ENCODE measurements at places on chromosomes 3 and 15.

GRCh38 chr3:157247391-157247790 is 87.4 kb upstream of the CCNL1 start:
- DNase-seq: no peak
- H3K27me3 ChIP-seq: no peaks in the 10 kb centered on the region
- H3K27ac ChIP-seq: no peak overlapping the region

- no peak overlapping the region for H3K4me3 ChIP-seq
- DNase-seq: no peak
- H3K27ac ChIP-seq: no peak overlapping the region
- H3K4me1 ChIP-seq: no peaks in the 10 kb centered on the region
- H3K36me3 ChIP-seq: no peaks in the 10 kb centered on the region
Measured at GRCh38 chr3:117499189-117499870, 789.8 kb downstream of the TUSC7 start.

DNA sequence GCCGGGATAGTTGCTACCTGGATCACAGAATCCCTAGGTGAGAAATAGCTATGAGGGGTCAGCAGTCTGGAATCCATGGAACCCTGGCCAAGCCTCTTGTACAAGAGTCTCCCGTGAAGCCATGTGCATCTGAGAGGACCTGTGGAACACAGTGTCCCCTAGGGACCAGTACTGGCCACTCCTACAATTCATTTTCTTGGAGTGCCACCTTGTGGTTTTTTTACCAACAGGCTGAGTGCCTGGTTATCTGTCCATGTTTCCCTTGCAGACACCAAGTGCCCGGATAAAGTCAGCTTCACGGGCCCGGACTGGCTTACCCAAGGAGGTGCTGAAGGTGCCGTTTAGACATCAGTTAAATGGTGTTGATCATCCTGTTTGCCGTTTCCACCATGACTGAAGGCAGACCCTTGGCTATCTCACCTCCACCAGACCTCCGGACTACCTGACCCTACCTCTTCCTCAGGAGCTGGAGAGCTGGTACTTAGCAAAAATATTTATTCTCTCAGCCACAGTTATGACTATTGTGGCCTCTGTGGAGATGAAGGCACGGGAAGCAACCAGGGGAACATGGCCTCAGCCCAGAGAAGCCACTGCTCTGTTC is 93.9 kb downstream of the RBPMS2 start:
- no peak overlapping the region for H3K4me3 ChIP-seq
- peak overlapping the region; percentile 17 for H3K27ac ChIP-seq
- H3K4me1 ChIP-seq: no peaks in the 10 kb centered on the region
- no peak for DNase-seq

DNA sequence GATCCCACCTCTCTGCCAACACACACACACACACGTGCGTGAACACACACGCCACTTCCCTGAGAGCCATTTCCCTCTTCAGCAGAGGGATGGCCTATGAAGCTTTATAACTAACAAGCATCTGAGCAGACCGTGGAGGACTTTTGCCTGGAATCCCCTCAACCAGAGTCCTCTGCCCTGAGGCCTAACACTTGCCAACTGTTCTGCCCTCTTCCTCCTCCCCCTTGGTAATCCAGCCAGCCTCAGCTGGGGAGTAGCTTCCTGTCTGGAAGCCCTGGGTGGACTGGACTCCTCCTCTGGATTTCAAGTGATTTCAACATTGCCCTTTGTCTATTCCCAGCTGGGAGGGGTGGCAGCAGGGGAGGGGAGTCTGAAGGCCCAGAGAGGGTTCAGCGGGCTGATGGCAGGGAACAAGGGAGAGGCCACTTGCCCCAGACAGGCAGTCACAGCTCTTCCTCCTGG is 68.4 kb upstream of the HACD2 start:
- H3K27ac ChIP-seq: no peak overlapping the region
- peaks cover 11% of the 10 kb centered on the region for H3K36me3 ChIP-seq
- H3K4me1 ChIP-seq: peaks cover 3% of the 10 kb centered on the region
- DNase-seq: no peak

GRCh38 chr3:119314821-119315220 is 20.6 kb downstream of the ARHGAP31 start:
- no peak for DNase-seq
- H3K27ac ChIP-seq: no peak overlapping the region
- no peaks in the 10 kb centered on the region for H3K4me1 ChIP-seq
- peaks cover 7% of the 10 kb centered on the region for H3K27me3 ChIP-seq
- no peak overlapping the region for H3K4me3 ChIP-seq
- H3K36me3 ChIP-seq: no peaks in the 10 kb centered on the region

DNA sequence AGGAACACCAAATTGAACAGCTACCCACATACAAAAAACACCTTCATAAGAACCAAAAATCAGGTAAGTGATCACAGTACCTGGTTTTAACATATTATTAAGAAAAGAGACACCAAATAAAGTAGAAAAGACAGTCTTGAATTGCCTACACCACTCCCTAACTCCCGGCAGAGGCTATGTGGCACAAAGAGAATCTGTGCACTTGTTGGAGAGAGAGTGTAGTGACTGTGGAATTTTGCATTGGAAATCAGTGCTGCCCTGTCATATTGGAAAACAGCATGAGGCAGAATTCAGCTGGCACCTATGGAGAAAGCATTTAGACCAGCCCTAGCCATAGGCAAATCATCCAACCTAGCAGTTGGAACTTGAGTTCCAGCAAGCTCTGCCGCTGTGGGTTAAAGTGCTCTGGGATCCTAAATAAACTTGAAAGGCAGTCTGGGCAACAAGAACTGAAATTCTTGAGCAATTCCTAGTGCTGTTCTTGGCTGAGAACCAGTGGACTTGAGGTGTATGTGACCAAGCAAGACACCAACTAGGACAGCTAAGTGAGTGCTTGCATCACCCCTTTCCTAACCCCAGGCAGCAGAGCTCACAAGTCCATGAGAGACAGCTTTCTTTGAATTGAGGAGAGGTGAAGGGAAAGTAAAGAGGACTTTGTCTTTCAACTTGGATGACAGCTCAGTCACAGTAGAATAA is 969.6 kb upstream of the ALCAM start:
- no peak overlapping the region for H3K27ac ChIP-seq
- no peak for DNase-seq
- H3K4me3 ChIP-seq: no peak overlapping the region
- no peaks in the 10 kb centered on the region for H3K27me3 ChIP-seq

- H3K27me3 ChIP-seq: peaks cover 3% of the 10 kb centered on the region
- H3K4me3 ChIP-seq: peak overlapping the region; percentile 35
- DNase-seq: no peak
- no peaks in the 10 kb centered on the region for H3K36me3 ChIP-seq
- H3K4me1 ChIP-seq: no peaks in the 10 kb centered on the region
- H3K27ac ChIP-seq: no peak overlapping the region
Measured at GRCh38 chr15:78216276-78217104, 17.9 kb downstream of the ACSBG1 start.

DNA sequence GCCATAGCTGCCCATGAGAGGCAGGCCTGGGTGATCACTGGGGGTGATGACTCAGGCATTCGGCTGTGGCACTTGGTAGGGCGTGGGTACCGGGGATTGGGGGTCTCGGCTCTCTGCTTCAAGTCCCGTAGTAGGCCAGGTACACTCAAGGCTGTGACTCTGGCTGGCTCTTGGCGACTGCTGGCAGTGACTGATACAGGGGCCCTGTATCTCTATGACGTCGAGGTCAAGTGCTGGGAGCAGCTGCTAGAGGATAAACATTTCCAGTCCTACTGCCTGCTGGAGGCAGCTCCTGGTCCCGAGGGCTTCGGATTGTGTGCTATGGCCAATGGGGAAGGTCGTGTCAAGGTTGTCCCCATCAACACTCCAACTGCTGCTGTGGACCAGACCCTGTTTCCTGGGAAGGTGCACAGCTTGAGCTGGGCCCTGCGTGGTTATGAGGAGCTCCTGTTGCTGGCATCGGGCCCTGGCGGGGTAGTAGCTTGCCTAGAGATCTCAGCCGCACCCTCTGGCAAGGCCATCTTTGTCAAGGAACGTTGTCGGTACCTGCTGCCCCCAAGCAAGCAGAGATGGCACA is 5.3 kb downstream of the WDR6 start:
- peaks cover 50% of the 10 kb centered on the region for H3K4me1 ChIP-seq
- no peak for DNase-seq
- H3K36me3 ChIP-seq: no peaks in the 10 kb centered on the region
- peak overlapping the region; percentile 51 for H3K4me3 ChIP-seq
- no peaks in the 10 kb centered on the region for H3K27me3 ChIP-seq
- H3K27ac ChIP-seq: no peak overlapping the region

GRCh38 chr3:61562721-61563312 is 1.4 kb downstream of the PTPRG start:
- peaks cover 52% of the 10 kb centered on the region for H3K27me3 ChIP-seq
- peak overlapping the region; percentile 35 for H3K4me3 ChIP-seq
- DNase-seq: no peak
- H3K4me1 ChIP-seq: peaks cover 8% of the 10 kb centered on the region
- H3K36me3 ChIP-seq: no peaks in the 10 kb centered on the region

DNA sequence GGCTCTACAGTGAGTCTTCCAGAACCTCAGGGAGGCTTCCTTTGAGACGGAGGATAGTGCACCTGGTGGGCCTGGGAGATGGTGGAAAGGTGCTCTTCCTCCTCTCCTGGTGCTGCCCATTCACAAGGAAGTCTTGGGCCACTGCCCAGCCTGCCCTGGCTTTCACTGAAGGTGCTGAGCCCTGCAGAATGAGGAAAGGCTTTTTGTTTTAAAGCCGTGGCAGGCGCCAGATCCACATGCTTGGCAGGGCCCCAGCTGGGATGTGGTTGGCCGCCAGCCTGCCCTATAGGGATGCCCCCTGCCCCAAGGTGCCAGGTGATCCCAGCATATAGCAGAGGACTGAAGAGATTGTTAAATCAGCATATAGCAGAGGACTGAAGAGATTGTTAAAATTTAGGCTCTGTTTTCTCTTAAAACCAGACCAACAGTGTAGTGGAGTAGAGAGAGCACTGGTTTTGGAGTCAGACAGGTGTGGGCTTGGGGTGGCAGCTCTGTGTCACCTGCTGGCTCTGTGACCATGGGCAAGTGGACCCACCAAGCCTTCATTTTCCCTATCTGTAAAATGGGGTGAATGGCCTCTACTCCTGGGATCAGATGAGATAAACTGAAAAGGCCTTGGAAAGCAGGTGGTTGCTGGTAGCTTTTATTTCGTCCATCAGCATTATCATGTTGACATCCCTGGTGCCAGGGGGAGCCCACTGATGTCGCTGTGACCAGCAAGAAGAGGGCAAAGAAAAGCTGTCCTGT is 53.3 kb downstream of the SLC6A6 start:
- peak overlapping the region; percentile 40 for H3K27ac ChIP-seq
- H3K4me3 ChIP-seq: no peak overlapping the region
- no peaks in the 10 kb centered on the region for H3K27me3 ChIP-seq
- H3K4me1 ChIP-seq: peaks cover 18% of the 10 kb centered on the region

DNA sequence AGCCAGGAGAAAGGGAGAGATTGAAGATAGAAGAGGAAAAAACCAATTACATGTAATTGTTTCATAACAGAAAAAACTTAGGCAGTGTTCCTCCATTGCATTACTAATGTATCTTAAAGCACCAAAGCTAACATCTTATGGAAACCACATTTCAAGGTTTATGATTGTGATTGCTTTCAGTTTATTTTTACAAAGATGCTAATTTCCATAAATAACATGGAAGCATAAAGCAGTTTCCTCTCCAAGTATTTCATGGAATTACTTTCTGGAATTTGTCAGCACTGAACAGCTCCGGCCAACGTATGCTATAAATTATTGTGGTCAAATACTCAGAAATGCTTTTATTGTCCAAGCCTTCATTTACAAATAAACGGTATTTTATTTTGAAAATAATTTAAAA is 11.6 kb downstream of the ADAMTSL3 start:
- no peak overlapping the region for H3K4me3 ChIP-seq
- no peak overlapping the region for H3K27ac ChIP-seq
- H3K36me3 ChIP-seq: no peaks in the 10 kb centered on the region
- H3K27me3 ChIP-seq: no peaks in the 10 kb centered on the region

GRCh38 chr15:45604326-45604725 is 17.1 kb downstream of the BLOC1S6 start:
- H3K27ac ChIP-seq: peak overlapping the region; percentile 97
- peaks cover 45% of the 10 kb centered on the region for H3K4me1 ChIP-seq
- H3K27me3 ChIP-seq: no peaks in the 10 kb centered on the region
- H3K36me3 ChIP-seq: peaks cover 6% of the 10 kb centered on the region
- DNase-seq: peak; percentile 15

DNA sequence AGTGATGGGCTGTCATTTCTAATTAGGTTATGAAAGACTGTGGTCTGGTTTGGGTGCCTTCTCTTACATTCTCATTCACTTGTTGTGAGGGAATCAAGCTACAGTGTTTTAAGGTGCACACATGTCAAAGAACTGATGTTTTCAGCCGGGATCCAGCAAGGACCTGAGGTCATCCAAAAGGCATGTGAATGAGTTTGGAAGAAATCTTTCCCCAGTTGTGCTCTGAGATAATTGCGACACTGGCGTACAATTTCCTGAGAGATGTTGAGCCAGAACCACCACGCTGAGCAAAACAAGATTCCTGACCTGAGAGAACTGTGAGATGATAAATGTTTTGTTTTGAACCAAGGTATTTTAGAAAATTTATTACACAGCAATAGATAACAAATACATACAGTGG is 295.3 kb upstream of the SLITRK3 start:
- no peak overlapping the region for H3K4me3 ChIP-seq
- no peak overlapping the region for H3K27ac ChIP-seq
- no peaks in the 10 kb centered on the region for H3K27me3 ChIP-seq
- DNase-seq: no peak
- H3K36me3 ChIP-seq: no peaks in the 10 kb centered on the region
- no peaks in the 10 kb centered on the region for H3K4me1 ChIP-seq

- DNase-seq: no peak
- peaks cover 12% of the 10 kb centered on the region for H3K27me3 ChIP-seq
- H3K36me3 ChIP-seq: no peaks in the 10 kb centered on the region
- no peak overlapping the region for H3K27ac ChIP-seq
- peaks cover 23% of the 10 kb centered on the region for H3K4me1 ChIP-seq
- no peak overlapping the region for H3K4me3 ChIP-seq
Measured at GRCh38 chr3:159857840-159858239, 130.8 kb upstream of the IL12A start.

GRCh38 chr15:66830358-66830757 is 128.3 kb downstream of the SMAD6 start:
- H3K4me3 ChIP-seq: no peak overlapping the region
- H3K4me1 ChIP-seq: peaks cover 39% of the 10 kb centered on the region
- no peak for DNase-seq
- no peaks in the 10 kb centered on the region for H3K36me3 ChIP-seq
- H3K27ac ChIP-seq: no peak overlapping the region
- H3K27me3 ChIP-seq: no peaks in the 10 kb centered on the region

- H3K4me1 ChIP-seq: peaks cover 48% of the 10 kb centered on the region
- H3K27ac ChIP-seq: no peak overlapping the region
- no peaks in the 10 kb centered on the region for H3K27me3 ChIP-seq
- DNase-seq: no peak
Measured at GRCh38 chr3:149247008-149247710, 25.5 kb upstream of the CP start.

GRCh38 chr3:148332509-148332908 is 365.2 kb upstream of the AGTR1 start:
- DNase-seq: no peak
- no peaks in the 10 kb centered on the region for H3K4me1 ChIP-seq
- no peaks in the 10 kb centered on the region for H3K27me3 ChIP-seq
- H3K27ac ChIP-seq: no peak overlapping the region
- no peak overlapping the region for H3K4me3 ChIP-seq
- no peaks in the 10 kb centered on the region for H3K36me3 ChIP-seq

GRCh38 chr3:55947406-55947805 is 460.3 kb upstream of the WNT5A start:
- H3K36me3 ChIP-seq: no peaks in the 10 kb centered on the region
- no peak overlapping the region for H3K27ac ChIP-seq
- H3K4me3 ChIP-seq: no peak overlapping the region
- H3K4me1 ChIP-seq: no peaks in the 10 kb centered on the region

All from naive B cell (primary cell).